ENCODE measurements at places on chromosomes 1 and 21.

DNA sequence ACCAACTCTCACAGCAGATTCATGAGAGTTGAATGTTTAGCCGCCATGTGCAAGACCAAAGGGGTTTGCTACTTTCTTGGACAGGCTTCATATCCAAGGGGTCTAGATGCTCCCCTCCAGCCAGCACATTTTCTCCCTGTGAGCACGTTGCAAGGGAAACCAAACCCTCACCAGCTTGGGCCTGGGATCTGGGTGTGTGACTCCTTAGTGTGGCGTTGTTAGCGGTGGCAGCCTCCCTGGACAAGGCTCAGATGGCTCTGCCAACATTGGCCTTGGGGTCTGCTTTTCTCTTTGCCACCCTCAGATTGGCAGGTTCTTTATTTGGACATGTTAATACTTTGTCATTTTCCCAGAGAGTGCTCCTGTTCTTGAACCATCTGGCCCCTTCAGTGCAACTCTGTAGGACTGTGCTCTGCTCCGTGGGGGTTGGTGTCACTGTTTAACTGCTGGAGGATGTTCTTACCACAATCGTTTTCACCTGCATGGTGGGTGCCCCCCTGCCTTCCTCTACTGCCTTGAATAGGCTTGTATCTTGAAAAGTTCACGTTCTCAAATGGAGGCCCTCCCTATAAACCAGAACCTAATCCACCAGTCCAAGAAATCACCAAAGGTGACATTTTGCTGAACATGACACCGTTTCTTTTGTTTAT, 13.4 kb downstream of the ABCG1 start:
- DNase-seq: no peak

GRCh38 chr1:217214551-217214950, 416.3 kb downstream of the GPATCH2 start:
- DNase-seq: no peak

GRCh38 chr21:16073586-16073985, 343.8 kb downstream of the USP25 start:
- no peak for DNase-seq

GRCh38 chr1:40755067-40755466, 28.5 kb upstream of the KCNQ4 start:
- no peak for DNase-seq

DNA sequence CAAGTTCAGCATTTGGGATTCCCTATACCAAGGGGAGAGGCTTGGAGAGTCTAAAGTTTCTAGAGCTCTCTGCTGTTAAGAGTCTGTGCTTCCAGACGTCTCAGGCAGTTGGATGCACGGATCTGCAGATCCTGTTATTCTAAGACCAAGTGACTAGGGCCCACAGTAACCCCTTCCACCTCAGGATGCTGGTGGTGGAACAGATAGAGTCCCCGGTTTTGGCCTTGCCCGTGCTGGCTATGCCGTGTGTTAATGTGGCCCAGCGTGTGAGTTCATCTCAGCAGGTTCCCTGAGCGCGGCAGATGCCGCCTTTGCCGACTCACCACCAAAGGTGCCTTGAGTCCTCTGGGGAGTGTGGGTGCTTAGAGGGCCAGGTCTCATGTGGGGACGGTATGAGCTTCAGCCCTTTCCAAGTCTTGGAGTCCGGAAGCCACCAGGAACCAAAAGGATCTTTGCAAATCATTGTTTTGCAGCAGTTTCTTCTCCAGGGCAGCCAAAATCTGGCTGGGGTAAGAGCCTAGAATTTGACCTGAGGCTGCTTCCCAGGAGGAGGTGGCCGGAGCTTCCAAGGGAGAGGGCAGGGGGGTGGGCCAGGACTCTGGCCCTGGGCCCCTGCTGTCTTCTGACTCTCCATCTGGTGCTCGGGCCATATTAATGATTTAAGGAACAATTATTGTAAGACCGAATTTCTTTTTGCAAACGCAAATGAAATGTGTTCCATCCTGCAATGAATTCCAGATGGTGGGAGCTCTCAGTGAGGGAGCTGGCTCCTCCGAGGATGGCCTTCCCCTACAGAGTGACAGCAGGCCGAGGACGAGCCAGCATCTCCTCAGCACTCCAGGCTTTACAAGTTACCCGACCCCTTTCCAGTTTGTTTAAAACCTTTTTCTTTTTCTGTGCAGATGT, 205.7 kb downstream of the FOXD2 start:
- DNase-seq: no peak

- DNase-seq: no peak
These were observed 307.2 kb upstream of the LYPLAL1 start for GRCh38 chr1:218866507-218866906.

DNA sequence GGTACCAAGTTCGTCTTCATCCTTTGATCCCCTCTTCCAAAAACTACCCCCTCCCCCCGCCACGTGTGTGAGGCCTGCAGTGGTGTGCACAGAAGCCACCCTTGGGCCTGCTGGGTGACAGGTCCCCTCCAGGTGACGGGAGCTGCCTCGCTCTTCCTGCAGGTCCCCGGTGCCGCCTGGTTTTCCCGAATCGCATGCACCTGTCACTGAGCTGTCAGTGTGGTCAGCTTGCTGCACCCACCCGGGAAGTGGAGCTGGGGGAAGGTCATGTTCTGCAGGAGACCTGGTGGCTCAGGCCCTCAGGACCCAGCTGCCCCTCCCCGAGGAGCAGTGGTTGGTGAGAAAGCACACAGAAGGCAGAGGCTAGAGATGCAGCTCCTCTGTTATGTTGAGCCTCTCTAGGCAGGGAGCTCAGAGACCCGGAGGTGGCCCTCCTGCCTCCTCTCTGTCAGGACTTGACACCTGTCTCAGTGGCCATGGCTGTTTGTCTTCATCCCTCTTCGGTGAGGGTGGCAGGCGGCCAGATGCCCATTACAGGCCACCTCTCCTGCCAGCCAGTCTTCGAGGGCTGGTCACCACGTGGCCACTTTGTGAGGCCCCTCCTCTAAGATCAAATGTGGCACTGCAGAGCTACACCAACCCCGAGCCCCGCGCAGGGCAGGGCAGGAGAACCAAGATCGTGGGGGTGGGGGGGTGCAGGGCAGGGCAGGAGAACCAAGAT, 60.9 kb downstream of the SKI start:
- DNase-seq: no peak

DNA sequence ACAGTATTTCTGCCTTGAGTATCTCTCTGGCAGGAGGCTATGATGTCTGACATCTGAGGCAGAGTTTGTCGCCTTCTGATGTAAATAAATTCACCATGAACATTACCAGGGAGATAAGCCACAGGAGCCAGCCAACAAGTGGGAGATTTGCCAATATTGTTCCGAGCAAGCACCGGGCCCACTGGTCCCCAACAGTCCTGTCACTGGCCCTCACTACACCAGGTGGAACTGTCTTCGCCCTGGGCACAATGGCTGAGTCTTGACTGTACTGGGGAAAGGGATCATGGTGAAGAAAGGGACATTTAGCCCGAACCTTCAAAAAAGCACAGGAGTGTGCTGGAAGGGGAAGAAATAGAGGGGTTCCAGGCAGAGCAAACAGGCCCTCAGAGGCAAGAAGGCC, 57.4 kb downstream of the HMGB4 start:
- DNase-seq: no peak

DNA sequence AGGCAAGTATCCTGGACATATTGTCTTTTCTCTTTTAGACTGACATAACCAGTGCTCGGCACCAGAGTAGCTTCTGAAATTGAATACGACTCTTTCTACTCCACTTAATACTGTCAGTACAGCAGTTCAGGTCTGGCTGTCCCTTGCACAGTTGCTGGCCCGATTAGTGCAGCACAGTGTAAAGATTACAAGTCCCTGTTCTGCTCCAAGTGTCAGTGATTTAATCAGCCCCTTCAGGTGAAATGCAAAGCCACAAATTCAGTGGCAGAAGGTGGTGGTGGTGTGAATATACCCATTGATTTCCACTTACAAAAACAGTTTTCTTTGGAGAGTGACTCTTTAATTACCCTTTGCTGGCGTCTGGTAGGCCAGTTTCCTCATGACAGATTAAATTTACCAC, 545.4 kb downstream of the ADGRL2 start:
- no peak for DNase-seq

DNA sequence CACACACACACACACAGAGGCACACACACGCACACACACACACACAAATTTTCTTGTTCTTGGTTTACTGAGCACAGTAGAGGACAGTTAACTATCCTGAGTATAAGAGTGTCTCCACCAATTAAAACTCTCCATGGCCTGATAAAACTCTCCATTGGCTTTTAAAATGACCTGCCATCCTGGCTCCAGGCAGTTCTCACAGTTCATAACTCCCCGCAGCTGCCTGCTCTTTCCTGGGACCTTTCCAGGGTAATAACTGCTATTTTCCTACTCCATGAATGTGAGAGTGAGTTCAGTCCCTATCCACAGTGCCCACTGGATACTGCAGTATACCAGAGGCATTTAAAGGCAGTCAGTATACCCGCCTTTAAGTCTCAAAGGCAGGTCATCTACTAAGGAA, 351.5 kb downstream of the PLPP3 start:
- DNase-seq: no peak

- no peak for DNase-seq
These were observed 40.1 kb downstream of the PTPRC start for GRCh38 chr1:198678901-198679329.

DNA sequence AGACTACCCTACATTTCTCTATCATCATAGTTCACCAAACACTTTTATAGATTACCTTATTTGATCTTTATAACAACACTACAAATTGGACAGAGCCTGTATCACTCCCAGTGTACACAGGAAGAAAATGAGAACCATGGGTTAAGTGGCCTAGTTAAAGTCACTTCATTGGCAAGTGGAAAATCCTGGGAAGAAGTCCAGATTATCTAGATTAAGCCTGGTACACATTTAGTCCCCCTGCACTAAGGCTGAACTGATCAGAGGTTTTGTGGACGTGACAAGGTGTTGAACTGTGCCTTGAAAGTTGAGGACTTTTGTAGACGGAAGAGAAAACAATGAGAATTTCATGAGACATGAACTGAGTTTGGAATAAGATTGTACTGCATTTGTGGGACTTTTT, 7.5 kb upstream of the USH2A start:
- DNase-seq: no peak

- peak; percentile 38 for DNase-seq
These were observed 27.3 kb downstream of the GPR157 start for GRCh38 chr1:9101510-9102146.

- no peak for DNase-seq
These were observed 5.9 kb downstream of the KRTAP10-1 start for GRCh38 chr21:44533891-44534627.

GRCh38 chr21:37074546-37074945, 1.5 kb downstream of the TTC3 start:
- no peak for DNase-seq

GRCh38 chr1:40732756-40733301, 41.3 kb downstream of the NFYC start:
- no peak for DNase-seq

- no peak for DNase-seq
These were observed 8.6 kb upstream of the LRRC8C start for GRCh38 chr1:89624314-89624713.

GRCh38 chr21:42760361-42760950, 107.0 kb downstream of the PDE9A start:
- no peak for DNase-seq

GRCh38 chr1:237864338-237865244, 26.1 kb downstream of the ZP4 start:
- no peak for DNase-seq

GRCh38 chr21:18424276-18424675, 20.7 kb upstream of the TMPRSS15 start:
- DNase-seq: no peak

GRCh38 chr1:203990118-203990517, 82.8 kb upstream of the SOX13 start:
- no peak for DNase-seq

GRCh38 chr1:47418681-47419325, 2.7 kb downstream of the FOXE3 start:
- no peak for DNase-seq
